Fibroblast of upper back skin (primary cell): ENCODE measurements at places on chromosomes 2 and 18.

- DNase-seq = no peak
Measured at GRCh38 chr2:161481619-161482018, 65.5 kb downstream of the TBR1 start.

- no peak for DNase-seq
Measured at GRCh38 chr2:33411765-33412164, 64.7 kb upstream of the RASGRP3 start.

- DNase-seq = no peak
Measured at GRCh38 chr18:26416652-26417150, 131.7 kb downstream of the KCTD1 start.

DNA sequence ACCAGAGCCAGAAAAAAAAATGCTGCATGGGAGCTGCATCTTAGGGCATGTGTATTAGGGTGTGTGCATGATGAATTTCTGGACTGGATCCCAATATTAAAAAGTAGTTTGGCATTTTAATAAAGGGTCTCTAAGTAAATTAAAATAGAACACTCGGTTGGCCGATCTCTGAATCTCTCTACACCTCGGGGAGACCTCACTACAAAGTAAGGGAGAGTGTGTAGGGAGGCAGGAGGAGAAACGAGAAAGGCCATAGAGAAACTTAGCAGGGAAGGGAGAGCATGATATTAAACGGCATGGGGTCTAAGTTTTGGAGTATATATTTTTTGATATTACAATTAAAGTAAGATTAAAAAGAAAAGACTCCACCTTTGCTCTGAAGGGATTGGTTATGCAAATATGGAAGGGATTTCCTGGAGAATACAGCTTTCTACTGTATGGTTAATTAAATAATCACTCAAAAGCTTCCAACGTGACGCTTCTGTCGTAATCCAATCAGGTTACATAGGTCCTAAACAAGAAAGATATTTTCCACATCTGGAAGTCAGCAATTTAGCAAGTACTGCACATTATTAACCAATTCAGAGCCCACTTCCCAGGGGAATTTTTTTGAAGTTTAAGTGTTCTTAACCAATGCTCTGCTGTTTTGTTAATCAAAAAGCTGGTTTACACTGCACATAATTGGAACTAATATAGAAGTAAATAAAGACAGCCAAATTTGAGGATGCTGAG lies 1.0 kb upstream of the ZEB2 start:
- DNase-seq = peak; percentile 64

DNA sequence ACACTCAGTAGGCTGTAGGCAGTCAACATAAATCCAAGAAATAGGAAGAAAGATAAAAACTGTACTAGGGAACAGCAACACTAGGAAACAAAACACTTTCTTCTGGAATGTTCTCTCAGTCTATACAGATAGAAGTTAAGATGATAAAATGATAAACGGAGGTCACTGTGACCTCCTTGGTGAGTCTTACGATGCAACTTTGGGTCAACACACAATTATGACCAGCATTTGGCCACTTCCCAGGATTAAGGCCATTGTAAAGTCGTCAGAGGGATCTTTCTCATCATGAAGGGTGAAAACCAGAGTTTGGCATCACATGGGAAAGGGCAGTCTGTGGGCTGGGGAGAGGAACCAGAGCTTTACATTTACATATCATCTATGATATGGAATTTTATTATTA lies 33.4 kb downstream of the LAMA3 start:
- DNase-seq = no peak

DNA sequence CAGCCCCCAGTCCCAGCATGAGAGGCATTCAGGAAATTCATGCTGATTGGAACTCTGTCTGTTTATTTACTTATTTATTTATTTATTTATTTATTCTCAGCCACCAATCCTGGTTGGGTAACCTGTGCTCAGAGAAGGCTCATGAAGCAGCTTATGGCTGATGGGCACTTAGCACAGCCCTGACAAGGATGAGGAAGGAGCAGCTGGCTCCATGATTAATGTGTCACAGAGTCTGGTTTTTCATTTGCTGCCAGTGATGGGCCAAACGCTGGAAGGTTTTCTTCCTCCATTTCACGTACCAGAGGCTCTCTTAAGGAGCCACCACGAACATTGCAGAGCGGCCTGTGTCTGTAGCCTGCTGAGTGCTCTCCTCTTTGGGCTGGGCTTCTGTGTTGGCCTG lies 28.3 kb upstream of the KCNS3 start:
- DNase-seq = no peak

- no peak for DNase-seq
Measured at GRCh38 chr2:220646424-220646823, 925.7 kb downstream of the EPHA4 start.

DNA sequence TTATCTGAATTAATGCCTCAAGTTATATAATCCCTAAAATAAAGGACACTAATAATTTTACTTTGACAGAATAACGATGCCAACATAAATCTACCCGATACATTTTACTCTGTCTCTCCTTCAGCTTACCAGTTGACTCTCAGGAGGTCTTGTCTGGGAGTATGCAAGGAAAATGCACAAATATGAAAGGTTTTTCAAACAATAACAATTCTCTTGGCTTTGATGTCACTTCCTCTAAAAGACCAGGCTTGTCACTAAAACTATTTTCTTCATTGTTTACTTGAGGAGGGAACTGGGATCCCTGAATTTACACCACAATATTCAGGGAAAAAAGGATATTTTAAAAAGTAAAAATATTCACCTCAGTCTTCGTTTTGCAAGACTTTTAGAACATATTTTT lies 97.2 kb downstream of the SOS1 start:
- DNase-seq = no peak

GRCh38 chr18:46577546-46577945 lies 79.5 kb downstream of the LOXHD1 start:
- DNase-seq = no peak

GRCh38 chr18:79608069-79608468 lies 71.5 kb upstream of the CTDP1 start:
- no peak for DNase-seq

- DNase-seq = no peak
Measured at GRCh38 chr2:238132463-238133450, 5.7 kb upstream of the KLHL30 start.

GRCh38 chr2:190571686-190572085 lies 37.2 kb upstream of the NEMP2 start:
- no peak for DNase-seq

GRCh38 chr2:71130905-71131244 lies 441 bp downstream of the MPHOSPH10 start:
- DNase-seq = peak; percentile 2
